Naive thymus-derived CD8-positive, alpha-beta T cell (primary cell): ENCODE measurements at places on chromosomes 2 and 18. TPM values are rescaled to one million over a fixed set of nuclear protein-coding genes. Genes with fewer than 3 reads are reported as not detected.

The PAX3 gene
- total RNA-seq: not detected

The TIGD1 gene
- 28.2 TPM for total RNA-seq

The CLEC4F gene
- total RNA-seq: not detected

The KHK gene
- total RNA-seq: 7.2 TPM

The GPR45 gene
- total RNA-seq: not detected

The UGT1A6 gene
- total RNA-seq: not detected

The STPG4 gene
- total RNA-seq: 1.0 TPM

The C2orf66 gene
- total RNA-seq: not detected

The FAP gene
- total RNA-seq: not detected

The DARS1 gene
- total RNA-seq: 59.4 TPM

The PDE11A gene
- total RNA-seq: not detected

The ARHGAP15 gene
- 130 TPM for total RNA-seq

The TSN gene
- 65.3 TPM for total RNA-seq

The REG3G gene
- total RNA-seq: not detected

The AKAIN1 gene
- not detected for total RNA-seq

The CENPA gene
- total RNA-seq: not detected

The L3MBTL4 gene
- 0.18 TPM for total RNA-seq

The TDRD15 gene
- total RNA-seq: not detected

The MSH2 gene
- 44.7 TPM for total RNA-seq

The LINC00305 gene
- total RNA-seq: not detected

The IL1RL1 gene
- total RNA-seq: not detected

The DPY30 gene
- 47.3 TPM for total RNA-seq

The PSTPIP2 gene
- 6.6 TPM for total RNA-seq

The TSPYL6 gene
- total RNA-seq: not detected

The DSG3 gene
- not detected for total RNA-seq

The GRB14 gene
- not detected for total RNA-seq
